ENCODE measurements at places on chromosomes 4 and X.

DNA sequence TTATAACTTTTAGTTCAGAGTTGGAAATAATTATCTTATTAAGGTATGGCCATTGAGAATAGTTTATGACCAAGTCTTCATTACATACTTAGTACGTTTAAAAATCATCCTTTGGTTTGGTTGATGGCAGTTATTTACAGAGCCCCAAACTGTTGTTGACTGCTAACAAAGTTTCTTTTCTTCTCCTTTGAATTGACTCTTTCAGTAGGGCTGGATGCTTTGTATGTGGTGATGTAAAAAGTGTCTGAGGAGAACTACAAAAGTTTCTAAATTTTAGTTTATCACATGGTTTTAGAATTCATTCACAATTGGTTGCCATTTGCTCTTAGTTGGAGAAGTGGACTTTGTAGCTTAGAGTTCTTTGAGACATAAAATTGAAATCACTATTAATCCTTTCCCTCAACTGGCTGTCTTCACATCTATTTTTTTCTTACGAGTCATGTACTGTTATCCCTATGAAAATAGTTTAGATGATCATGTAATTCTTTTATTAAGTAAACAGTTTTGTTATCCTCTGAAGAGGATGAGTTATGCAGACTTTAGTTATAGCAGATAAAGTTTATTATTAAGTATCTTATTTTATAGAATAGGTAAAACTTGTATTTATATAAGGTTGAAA lies 14.8 kb downstream of the PTPN13 start:
- no peak for DNase-seq

- no peak for DNase-seq
Observed at GRCh38 chrX:48924270-48924669, 5.4 kb upstream of the PIM2 start.

- no peak for DNase-seq
Observed at GRCh38 chr4:7000421-7001176, 42.6 kb upstream of the TADA2B start.

- no peak for DNase-seq
Observed at GRCh38 chr4:126742885-126743284, 889.9 kb upstream of the INTU start.

- no peak for DNase-seq
Observed at GRCh38 chr4:54607521-54607920, 50.2 kb upstream of the KIT start.

DNA sequence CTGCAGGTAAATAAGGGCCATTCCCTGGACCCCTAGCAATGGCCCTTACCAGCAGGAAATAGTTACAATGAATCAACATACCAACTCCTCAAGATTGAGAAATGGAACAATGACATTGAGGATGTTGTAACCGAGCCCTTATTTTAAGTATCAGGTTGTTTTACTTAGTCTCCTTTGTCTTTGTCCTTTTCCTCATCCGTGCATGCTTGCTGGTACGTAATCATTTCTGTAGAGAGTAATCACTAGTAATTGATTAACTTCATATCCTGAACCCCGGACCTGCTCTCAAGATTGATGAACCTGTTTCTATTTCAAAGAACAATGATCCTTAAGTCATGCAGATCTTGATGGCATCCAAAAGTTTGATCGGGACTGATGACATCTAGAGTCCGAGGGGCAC lies 98.6 kb upstream of the LANCL3 start:
- no peak for DNase-seq

GRCh38 chrX:370244-370962 lies 16.3 kb downstream of the PPP2R3B start:
- no peak for DNase-seq

DNA sequence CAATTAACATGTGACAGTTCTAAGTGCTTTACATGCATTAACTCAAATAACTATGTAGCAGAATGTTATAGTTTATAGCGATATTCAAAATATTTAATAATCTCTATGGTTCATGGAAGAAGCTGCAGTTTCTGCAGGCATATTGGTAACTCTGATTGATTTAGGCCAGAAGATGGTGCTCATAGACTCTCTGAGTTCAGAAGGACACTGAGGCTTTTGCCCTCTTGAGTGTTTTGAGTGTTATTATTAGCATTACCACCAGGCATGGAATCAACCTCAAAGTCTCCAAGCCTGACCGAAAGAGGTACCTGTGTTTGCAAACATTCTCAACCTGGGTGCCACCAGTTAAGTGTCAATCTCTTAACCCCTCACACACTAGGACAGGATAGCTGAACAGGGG lies 792.3 kb upstream of the PCDH7 start:
- DNase-seq, result no peak

- no peak for DNase-seq
Observed at GRCh38 chr4:119227690-119228089, 15.2 kb downstream of the USP53 start.

GRCh38 chr4:77818073-77818601 lies 1.0 kb downstream of the CNOT6L start:
- peak; percentile 81 for DNase-seq

- no peak for DNase-seq
Observed at GRCh38 chrX:118396113-118396512, 50.2 kb downstream of the WDR44 start.

DNA sequence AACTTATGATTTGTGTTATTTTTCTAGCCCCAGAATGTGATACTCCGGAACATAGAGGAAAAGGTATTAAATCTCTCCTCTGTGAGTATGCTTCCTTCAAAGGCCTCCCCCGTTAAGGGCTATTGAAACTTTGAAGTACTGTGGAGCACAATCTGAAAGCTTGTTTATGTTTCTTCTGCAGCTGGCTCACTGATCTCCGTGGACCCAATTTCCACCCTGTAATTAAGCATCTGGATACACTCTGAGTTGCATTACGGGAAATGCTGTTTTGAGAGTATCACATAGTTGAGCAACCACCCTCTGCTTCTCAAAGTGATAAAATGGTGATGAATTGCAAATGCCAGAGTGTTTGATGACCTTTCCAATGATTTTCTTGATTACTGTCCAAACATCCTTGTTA lies 296.8 kb upstream of the PABPC5 start:
- no peak for DNase-seq

DNA sequence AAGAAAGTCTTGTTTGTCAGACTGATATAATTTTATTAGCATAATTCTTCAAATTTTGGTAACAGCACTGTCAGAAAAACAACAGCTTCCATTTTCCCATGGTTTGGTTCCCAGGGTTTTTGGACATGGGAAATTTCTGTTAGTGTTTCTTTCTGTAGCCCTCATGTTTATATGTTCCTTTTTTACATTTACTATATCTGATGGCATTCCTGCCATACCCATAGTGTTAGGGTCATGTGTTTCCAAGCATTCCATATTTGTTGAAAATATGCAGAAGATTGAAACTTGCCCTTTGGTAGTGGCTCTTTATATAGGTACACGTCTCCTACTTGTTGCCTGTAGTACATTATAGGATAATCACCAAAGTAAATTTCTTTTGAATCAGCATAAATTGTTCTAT lies 65.8 kb downstream of the PDLIM5 start:
- no peak for DNase-seq

DNA sequence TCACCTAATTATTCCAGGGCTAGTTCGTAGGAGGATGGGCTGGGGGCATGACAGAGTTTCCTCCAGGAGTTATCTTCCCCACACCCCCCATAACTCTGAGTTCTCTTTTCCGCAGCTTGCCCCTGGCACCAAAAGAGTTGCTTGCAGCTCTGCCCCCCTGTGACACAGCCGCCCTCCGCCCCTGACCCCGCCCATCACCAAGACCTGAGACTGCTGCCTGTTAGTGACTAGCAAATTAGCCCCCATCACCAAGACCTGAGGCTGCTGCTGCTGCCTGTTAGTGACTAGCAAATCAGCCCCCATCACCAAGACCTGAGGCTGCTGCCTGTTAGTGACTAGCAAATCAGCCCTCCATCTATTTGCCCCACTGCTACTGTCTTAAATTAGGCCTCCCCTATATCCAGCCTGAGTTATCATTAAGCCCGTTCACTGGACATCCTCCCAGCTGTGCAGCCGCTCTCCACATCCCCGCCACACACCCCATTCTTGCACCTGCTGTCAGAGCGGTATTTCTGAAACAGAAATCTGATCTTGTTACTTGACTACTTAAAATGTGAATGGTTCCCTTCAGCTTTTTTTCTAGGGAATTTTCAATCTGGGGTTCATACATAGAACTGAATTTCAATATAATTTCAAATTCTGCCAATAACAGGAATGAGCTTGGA lies 1.5 kb upstream of the PAPSS1 start:
- no peak for DNase-seq

DNA sequence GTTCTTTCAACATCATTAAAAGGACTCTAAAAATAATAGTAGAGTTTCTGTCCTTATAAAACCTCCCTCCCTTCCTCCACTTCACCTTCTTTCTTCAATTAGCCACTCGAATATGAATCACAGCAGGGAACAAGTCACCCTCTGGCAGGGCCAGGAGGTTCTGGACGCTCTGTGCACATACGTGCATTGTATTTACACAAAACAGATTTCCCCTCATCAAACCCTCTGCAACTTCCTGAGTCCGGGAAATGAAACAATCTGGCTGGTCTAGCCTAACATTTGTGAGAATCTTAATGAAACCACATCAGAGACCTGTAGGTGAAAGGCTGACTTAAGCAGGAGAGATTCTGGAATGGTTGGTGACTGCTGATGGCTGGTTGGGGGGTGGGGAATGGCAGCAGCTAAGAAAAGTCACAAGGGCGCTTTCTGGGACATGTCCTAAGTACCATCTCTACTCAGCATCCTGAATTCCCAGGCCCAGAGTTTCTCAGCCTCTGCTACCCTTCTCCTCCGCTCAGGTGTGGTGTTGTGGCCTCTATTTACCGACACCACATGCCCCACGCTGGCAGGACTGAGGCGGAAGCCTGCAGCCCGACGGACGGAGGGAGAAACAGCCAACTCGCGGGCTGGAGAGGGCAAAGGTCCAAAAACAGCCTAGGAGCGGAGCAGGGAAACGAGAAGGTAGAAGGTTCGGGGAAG lies 1.0 kb downstream of the ZDHHC9 start:
- peak; percentile 5 for DNase-seq

GRCh38 chrX:40835526-40835925 lies 100.2 kb upstream of the MED14 start:
- DNase-seq, result no peak

DNA sequence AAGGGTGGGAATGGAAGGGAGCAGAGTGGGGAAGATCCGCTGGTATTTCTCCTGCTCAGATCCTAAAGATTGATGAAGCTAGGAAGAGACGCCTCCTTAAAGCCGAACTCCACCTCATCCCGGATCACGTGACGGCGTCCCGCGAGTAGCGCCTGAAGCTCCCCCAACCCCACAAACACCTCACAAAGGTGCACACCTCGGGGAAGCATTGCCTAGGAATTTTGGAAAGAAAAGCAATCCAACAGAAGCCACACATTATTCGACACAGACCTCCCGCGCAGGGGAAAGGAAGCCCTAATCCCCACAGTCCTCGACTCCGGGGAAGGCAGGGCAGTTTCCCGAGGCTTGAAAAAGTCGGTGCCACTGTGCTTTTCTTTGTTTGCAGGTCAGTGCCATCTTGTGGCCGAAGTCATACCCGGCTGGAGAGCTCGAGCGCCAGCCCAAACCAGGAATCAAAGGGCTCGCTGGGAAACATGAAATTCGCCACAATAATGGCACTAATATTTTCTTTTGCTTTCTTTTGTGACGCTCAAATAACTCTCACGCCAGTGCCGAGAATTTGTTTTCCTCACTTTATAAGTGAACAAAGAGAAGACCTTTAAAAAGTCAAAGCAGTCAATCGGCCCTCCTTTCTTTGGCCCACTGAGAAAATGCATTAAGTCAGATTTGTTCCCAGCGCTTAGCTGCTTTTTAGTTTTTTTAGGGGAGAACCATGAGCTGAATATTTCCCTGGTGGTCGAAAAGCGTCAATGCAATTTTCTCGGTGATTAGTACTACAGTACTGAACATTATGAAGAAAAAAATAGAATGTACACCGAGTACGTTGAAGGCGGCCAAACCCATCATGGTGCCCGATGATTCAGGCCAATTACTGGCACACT lies at the start of gene NPY1R:
TSS of gene NPY1R (minus strand) at position 71 of the 881 bp plus-strand sequence. CDS start 6,042 bp downstream, outside the sequence.
- peak; percentile 74 for DNase-seq

DNA sequence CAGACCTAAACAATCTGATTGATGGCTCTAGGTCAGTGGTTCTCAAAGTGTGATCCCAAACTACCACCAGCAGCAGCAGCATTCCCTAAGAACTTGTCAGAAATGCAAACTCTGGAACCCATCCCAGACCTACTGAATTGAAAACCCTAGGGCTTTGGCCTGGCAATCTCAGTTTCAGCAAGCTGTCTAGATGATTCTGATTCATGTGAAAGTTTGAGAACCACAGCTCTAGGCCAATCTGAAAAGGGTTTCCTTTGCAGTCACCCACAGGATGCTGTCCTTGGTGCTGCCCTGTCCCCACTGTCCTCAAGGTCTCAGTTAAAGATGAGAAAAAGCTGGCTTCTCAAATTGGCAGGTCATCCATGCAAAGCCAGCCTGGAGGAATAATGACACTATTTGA lies 34.8 kb downstream of the SMPX start:
- DNase-seq, result no peak

- DNase-seq, result peak; percentile 23
Observed at GRCh38 chrX:22300130-22300529, 27.4 kb downstream of the CBLL2 start.

GRCh38 chr4:81452452-81453006 lies 19.2 kb downstream of the RASGEF1B start:
- DNase-seq, result no peak

- DNase-seq, result no peak
Observed at GRCh38 chr4:153266988-153267387, 62.7 kb downstream of the TRIM2 start.

DNA sequence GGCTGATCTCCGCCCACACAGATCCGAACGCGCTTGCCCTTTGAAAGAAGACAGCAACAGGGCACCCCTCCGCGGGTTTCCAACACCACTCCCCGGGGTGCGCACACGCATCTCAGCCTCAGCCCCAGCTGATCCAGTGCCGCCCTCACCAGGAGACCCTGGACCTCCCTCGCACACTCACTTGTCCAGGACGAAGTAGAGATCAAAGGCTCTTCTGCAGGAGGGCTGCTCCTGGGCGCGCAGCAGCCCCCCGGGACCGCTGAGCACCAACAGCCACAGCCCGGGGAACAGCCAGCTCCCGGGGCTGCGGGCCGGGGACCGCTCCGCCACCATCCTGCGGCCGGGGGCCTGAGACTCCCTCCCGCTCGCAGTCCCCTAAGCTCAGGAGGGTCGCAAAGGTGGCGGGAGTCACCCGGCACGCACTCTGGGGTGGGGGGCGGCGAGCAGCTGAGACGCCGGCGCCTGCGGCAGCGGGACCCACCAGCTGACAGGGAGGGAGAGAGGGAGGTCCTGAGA lies 743 bp downstream of the ANTXR2 start:
- DNase-seq, result peak; percentile 15

DNA sequence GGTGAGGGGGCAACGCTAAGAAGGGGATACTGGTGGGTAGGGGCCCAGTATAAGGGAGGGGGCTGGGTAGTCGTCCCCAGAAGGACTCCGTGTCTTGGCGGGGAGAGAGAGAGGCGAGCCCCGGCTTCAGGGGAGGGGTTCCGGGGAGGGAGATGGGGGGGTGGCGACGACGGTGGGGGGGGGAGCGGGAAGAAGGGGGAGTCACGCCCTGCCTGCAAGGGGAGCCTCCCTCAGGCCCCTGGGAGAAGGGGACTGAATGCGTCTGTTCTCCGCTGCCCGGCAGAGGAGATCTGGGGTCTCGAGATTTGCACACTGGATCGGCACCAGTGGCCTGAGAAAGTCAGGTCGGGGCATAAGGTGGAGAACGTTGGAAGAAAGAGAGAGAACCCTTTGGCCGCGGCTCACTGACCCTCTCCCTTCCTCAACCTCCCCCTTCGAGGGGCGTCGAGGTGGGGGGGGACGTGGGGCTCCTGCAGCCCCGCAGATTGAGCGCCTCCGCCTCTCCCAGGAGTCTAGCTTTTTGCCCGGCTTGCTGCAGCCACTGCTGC lies 609 bp upstream of the BCORL1 start:
- DNase-seq, result no peak

Data from LoVo (cell line).